Activated CD4-positive, alpha-beta T cell treated with anti-CD3 and anti-CD28 coated beads, Interleukin-2, amount 10 ng/mL, durations not matched to agents 7 days and 5 days (primary cell): ENCODE measurements at places on chromosomes 7 and 10. TPM values are rescaled to one million over a fixed set of nuclear protein-coding genes. Genes with fewer than 3 reads are reported as not detected.

GRCh38 chr7:117127585-117128168 lies 174.4 kb downstream of the ST7 start:
- H3K27ac ChIP-seq = no peak overlapping the region
- no peak overlapping the region for H3K4me3 ChIP-seq
- no peaks in the 10 kb centered on the region for H3K36me3 ChIP-seq
- H3K27me3 ChIP-seq = no peaks in the 10 kb centered on the region
- H3K4me1 ChIP-seq = peaks cover 3% of the 10 kb centered on the region

The PLAU gene
- 0.89 TPM for total RNA-seq

DNA sequence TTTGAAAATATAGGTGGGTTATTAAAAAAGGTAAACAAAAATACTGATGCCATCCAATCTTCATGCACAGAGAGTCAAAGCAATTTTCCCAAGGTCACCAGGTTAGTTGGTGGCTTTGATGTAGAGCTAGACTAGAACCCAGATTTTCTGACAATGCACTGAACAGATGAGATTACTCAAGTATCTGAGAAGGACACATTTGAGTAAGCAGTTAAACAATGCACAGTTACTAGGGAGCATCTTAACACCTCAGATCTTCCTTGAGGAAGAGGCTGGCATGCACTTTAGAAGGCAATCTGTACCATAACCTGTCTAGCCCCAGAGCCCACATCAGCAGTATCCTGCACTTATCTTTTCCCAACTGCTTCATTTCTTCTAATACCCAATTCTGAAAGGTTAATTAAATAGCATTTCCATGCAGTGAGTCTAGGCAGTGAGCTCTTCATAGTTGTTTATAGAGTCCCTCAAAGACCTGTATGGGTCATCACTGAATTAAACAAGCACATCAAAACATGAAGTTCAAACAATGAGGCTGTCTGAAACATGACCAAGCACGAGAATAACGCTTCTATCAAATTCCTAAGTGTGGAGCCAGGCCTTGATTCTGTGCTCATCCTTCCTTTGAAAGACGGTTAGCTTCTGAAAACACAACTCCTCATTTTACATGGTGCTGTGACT lies 38.2 kb upstream of the ANK3 start:
- no peak for DNase-seq
- no peak overlapping the region for H3K27ac ChIP-seq
- no peak overlapping the region for H3K4me3 ChIP-seq
- H3K4me1 ChIP-seq = peaks cover 19% of the 10 kb centered on the region
- no peaks in the 10 kb centered on the region for H3K27me3 ChIP-seq

The AMPH gene
- total RNA-seq = not detected

DNA sequence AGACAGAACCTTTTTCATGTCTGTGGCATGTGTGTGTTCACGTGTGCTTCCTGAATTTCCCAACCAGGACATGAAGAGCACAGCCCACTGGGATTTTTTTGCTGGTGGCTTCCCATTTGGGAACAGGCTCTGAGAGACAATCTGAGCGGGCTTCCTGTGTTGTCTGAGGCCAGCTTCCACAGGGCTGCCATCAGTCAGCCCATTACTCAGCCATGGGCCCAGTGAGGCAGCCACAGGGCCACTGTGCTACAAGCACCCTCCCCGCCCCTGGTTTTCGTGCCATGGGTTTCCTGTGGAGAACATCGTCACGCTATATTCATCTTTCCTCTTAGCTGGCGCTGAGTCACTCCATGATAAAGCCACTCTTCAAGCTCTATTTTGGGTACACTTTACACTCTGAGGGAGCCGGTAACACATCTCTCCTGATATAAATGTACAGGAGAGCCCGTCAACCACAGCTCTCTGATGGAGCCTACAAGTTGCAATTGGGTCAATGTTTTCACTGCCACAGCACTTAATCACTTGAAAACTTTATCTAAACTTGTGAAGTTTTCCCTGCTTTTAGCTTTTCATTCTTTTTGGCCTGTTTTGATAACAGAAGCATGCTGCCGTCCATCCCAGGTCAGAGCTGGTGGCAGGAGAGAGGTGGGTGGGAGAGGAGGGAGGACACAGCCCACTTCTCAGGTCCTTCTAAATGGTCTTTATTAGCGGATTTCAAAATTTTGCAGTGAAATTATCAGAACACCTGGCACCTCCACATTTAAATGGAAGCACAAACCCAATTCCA lies 96.9 kb downstream of the HIPK2 start:
- peak overlapping the region; percentile 30 for H3K4me3 ChIP-seq
- peaks cover 53% of the 10 kb centered on the region for H3K4me1 ChIP-seq
- peak overlapping the region; percentile 78 for H3K27ac ChIP-seq
- DNase-seq = peak; percentile 73
- H3K27me3 ChIP-seq = no peaks in the 10 kb centered on the region
- H3K36me3 ChIP-seq = peaks cover 26% of the 10 kb centered on the region

DNA sequence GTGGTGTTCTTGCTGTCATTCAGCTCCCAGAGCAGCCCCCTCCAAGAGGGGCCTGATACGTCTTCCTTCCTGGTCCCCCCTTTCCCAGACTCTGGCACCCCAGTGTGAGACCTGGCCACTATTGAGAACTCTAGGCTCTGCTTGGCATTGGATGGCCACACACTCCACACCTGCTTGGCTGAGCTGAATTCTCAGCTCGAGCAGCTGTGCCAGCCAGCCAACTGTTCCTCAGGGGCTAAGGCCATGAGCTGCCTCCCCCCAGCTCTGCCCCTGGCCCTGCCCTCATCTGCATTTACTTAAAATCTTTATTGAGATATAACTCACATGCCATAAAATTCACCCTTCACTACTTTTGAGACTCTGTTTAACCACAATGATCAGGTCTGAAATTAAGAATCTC lies 6.7 kb downstream of the TLL2 start:
- H3K27me3 ChIP-seq = peaks cover 21% of the 10 kb centered on the region
- H3K4me1 ChIP-seq = peaks cover 2% of the 10 kb centered on the region
- no peak for DNase-seq
- H3K36me3 ChIP-seq = no peaks in the 10 kb centered on the region
- H3K4me3 ChIP-seq = no peak overlapping the region

DNA sequence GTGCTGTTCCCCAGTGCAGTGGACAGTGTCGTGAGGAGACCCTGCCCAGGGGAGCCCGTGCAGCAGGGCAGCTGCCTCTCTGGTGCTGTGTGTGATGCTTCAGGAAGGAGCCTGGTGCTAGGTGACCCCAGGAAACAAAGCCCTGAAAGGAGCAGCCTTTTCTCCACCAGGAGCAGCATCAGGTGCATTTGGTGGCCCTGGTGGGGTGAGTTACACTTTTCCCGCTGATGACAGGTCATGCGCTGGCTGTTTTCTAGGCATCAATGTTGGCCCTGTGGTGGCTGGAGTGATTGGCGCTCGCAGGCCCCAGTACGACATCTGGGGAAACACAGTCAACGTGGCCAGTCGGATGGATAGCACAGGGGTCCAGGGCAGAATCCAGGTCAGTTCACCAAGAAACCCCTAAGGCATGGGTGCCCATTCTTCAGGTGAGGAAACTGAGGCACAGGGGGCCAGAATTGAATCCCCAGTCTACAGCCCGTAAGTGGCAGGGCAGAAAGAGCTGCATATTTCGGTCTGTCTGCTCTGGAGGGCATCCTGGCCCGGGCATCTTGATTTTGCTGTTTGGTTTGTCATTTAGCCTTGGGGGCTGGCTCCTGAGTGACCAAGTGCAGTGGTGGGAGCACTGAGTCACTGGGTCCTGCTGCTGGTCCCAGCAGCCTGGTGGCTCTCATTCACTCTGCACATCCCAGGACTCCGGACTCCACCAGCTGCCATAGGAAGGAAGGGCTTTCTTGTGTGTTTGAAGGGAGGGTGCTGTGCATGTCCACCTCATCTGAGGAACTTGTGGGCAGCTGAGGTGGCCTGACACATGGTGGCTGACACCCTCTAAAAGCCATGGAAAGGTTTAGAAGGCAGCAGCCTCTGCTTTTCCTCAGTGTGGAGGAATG lies 136.3 kb downstream of the ADCY1 start:
- H3K4me3 ChIP-seq = no peak overlapping the region
- no peaks in the 10 kb centered on the region for H3K36me3 ChIP-seq
- DNase-seq = no peak
- H3K4me1 ChIP-seq = no peaks in the 10 kb centered on the region
- H3K27ac ChIP-seq = no peak overlapping the region
- H3K27me3 ChIP-seq = peaks cover 9% of the 10 kb centered on the region

DNA sequence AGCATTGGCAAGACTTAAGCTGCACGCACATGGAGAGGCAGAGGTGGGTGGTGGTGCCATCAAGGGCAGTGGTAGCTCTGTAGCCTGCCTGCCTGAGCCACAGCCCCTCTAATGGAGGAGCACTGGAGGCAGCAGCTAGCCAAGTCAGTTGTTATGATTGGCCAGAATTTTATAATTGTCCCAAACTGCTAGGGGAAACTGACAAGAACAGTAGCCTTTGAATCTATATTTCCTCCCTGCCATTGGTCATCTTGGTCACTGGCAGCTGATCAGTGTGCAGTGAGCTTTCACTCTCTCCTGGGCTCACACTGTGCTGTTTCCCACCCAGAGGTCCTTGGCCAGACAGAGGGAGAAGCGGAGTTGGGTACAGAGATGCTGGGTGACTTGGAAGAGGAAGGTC lies 9.6 kb upstream of the ZNF783 start:
- H3K36me3 ChIP-seq = peaks cover 26% of the 10 kb centered on the region
- H3K27me3 ChIP-seq = no peaks in the 10 kb centered on the region
- DNase-seq = no peak
- H3K27ac ChIP-seq = no peak overlapping the region
- peaks cover 17% of the 10 kb centered on the region for H3K4me1 ChIP-seq

The PIK3AP1 gene
- total RNA-seq = 0.72 TPM

DNA sequence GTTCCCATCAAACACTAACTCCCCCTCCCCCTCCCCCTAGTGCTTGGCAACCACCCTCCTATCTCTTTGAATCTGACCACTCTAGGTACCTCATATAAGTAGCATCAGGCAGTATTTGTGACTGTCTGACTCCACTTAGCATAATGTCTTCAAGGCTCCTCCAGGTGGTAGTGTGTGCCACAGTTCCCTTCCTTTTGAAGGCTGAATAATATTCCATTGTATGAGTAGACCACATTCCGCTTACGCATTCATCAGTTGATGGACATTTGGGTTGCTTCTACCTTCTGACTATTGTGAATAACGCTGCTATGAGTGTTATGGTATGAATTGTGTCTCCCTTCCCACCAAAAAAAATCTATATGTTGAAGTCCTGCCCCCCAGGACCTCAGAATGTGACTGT lies 89.6 kb downstream of the PRKAG2 start:
- DNase-seq = no peak
- no peak overlapping the region for H3K4me3 ChIP-seq
- no peaks in the 10 kb centered on the region for H3K36me3 ChIP-seq
- H3K27ac ChIP-seq = no peak overlapping the region

- no peaks in the 10 kb centered on the region for H3K4me1 ChIP-seq
- no peak overlapping the region for H3K4me3 ChIP-seq
- H3K36me3 ChIP-seq = no peaks in the 10 kb centered on the region
These were observed 188.6 kb downstream of the CXCL12 start for GRCh38 chr10:44196336-44196735.

DNA sequence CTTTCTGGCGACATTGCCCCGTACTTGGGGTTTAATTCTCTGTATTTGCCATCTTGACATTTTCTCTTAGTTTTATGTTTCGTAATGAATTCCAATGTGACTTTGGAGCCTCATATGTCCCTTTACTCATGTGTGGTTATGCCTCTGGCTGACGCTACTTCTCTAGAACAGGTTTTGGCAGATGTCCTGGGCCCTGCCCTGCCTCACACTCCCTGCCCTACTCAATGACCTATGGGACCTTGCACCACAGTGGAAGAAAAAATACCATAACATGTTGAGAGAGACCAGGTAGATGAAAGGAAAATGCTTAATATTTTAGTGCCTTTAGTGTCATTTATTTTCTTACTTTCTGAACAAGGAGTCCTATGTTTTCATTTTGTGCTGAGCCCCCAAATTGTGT lies 400.5 kb downstream of the TFEC start:
- no peaks in the 10 kb centered on the region for H3K36me3 ChIP-seq
- DNase-seq = no peak
- H3K4me1 ChIP-seq = no peaks in the 10 kb centered on the region
- H3K27me3 ChIP-seq = no peaks in the 10 kb centered on the region

DNA sequence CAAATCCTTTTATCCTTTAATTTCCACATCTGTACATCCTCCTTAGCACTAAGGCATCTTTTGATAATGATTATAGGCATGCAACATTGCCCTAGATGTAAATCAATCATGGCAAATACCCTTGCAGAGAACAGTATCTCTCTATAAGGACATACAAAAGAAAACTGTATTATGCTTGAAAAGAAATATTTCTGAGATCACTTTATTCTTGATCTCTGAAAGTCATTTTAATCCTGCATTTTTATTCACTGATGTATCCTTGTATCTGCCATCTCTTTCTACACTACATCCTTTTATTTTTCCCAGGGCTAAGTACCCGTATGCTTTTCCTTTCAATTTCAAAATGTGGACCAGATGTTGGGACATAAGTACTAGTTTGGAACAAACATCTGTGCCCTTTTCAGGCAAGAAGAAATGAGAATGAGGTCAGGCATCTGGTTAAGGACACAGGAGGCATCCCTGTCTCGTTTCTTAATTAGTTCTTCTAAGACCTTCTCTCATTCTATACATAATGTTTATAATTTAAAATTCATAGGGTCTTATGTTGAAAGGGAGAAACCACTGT lies 338.6 kb downstream of the CNTNAP2 start:
- no peak overlapping the region for H3K27ac ChIP-seq
- H3K27me3 ChIP-seq = no peaks in the 10 kb centered on the region

GRCh38 chr10:59366290-59366689 lies 3.9 kb upstream of the FAM13C start:
- no peak for DNase-seq
- H3K4me3 ChIP-seq = no peak overlapping the region
- peaks cover 30% of the 10 kb centered on the region for H3K27me3 ChIP-seq
- no peak overlapping the region for H3K27ac ChIP-seq
- H3K36me3 ChIP-seq = no peaks in the 10 kb centered on the region

GRCh38 chr10:1293157-1293556 lies 237.0 kb downstream of the WDR37 start:
- H3K27me3 ChIP-seq = peaks cover 10% of the 10 kb centered on the region
- DNase-seq = no peak
- H3K4me1 ChIP-seq = no peaks in the 10 kb centered on the region

DNA sequence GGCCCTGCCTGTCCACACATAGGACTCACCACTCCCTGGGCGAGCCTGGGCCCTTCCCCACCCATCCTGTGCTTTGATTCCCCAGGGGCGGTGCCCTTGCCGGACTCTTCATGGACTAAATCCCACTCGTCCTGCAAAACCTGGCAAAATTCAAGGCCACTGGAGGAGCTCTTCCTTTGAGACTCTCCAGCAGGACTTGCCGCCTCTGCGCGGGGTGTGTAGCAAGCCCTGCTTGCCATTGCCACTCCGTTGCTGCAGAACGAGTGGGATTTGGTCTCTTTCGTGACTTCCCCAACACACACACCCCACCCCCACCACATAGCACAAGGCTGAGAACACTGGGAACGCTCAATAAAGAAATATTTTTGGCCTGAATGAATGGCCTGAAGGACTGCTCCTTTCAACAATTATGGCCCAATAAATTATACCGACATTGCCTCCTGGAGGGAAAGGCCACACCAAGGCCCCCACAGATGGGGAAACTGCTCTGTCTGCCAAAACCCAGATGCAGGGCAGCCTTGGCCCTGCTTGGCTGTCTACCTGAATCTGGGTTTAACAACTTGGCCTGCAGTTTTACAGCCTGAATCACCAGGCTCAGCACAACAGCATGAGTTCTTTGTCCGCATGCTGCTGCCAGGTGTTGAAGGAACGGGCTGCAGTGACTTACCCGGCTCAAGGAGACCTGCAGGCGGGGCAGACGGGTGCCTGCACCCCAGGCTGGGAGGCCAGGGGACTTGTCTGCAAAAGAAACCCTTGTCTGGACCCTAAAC lies 72.8 kb upstream of the KAT6B start:
- no peaks in the 10 kb centered on the region for H3K27me3 ChIP-seq
- H3K4me3 ChIP-seq = no peak overlapping the region
- H3K4me1 ChIP-seq = peaks cover 13% of the 10 kb centered on the region
- H3K36me3 ChIP-seq = no peaks in the 10 kb centered on the region
- DNase-seq = no peak
